Inflammatory macrophage treated with lipopolysaccharide for 4 hours (primary cell): ENCODE measurements at places on chromosomes 6 and 20.

- no peak for DNase-seq
Observed at GRCh38 chr6:24880451-24880850, 55.3 kb downstream of the RIPOR2 start.

DNA sequence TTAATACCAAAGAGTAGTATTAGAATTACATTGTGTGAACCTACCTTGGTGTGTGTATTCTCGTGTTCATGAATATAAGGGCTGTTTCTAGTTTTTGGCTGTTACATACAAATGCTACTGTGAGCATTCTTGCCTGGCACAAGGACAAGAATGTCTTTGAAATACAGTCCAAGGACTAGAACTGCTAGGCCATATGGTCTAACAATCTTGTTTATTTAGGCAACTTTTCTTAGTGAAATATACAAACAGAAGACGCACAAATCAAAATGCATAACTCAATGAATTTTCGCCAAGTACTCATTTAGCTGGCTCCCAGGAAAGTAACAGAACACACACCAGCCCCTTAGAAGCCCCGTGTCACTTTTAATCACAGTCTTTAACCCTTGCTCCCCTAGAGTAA is 28.5 kb downstream of the KDM1B start:
- no peak for DNase-seq

- no peak for DNase-seq
Observed at GRCh38 chr6:3482869-3483268, 26.0 kb upstream of the SLC22A23 start.

GRCh38 chr6:167442245-167442644 is 117.4 kb downstream of the TTLL2 start:
- DNase-seq = no peak

DNA sequence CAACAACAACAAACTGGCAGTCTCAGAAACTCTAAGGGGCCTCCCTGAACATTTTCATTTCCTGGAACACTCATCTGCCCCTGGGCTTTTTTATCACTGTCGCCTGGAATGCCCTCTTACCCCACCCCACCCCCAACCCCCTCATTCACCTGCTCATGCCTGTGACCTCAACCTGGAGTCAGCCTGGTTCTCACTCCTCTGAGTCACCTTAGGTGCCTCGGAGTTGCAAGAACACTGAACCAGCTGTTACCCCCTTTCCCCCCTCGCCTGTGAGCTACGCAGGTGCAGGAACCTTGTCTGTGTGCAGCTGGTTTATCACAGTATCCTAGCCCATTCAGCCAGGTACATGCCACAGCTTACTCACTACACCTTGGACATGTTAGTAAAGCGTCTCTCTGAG is 12.8 kb upstream of the SNAI1 start:
- DNase-seq = no peak

- no peak for DNase-seq
Observed at GRCh38 chr6:170066679-170067078, 224.2 kb downstream of the DLL1 start.

DNA sequence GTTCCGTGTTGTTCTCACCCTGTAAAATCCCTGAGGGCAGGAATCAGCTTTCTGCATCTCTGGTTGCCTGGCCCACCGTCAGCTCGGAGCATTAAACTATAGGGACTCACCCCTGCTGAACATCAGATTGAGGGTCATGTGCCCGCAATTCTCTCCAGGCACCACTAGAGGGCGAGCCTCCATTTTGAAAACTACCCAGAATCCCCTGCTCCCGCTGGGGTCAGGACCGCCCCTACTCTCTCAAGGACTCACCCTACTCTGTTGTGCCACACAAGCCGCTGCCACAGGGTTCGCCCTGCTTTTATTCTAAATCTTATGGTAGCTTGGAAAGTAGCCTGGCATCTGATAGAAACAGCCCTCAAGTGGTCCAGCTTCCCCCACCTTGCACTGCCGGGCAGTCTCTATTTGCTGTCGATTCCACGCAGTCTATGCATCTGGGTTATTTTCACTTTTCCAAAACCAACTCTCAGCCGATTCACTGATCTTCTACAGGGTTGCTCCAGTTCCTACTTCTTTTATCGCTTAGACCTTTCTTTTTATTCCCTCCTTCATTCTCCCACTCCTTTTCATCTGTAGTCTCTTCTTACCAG is 244.1 kb upstream of the QKI start:
- peak; percentile 7 for DNase-seq

DNA sequence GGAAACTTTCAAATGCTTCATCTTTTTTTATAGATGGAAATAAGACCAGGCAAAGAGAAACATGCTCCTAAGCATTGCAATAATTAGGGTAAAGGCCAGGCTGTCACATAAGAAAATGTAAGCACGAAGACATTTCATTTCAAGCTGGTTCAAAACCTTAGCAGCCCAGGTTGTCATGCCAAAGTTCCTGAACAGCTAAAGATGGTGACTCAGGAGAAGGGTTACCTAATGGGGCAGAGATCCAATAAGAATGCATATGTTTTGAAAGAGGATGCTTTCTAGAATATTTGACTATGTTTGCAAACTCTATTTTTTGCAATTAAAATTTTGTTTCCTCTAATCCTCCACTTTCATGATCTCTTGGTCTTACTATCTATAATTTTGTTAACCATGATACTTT is 65.6 kb upstream of the PHACTR2 start:
- DNase-seq = no peak

DNA sequence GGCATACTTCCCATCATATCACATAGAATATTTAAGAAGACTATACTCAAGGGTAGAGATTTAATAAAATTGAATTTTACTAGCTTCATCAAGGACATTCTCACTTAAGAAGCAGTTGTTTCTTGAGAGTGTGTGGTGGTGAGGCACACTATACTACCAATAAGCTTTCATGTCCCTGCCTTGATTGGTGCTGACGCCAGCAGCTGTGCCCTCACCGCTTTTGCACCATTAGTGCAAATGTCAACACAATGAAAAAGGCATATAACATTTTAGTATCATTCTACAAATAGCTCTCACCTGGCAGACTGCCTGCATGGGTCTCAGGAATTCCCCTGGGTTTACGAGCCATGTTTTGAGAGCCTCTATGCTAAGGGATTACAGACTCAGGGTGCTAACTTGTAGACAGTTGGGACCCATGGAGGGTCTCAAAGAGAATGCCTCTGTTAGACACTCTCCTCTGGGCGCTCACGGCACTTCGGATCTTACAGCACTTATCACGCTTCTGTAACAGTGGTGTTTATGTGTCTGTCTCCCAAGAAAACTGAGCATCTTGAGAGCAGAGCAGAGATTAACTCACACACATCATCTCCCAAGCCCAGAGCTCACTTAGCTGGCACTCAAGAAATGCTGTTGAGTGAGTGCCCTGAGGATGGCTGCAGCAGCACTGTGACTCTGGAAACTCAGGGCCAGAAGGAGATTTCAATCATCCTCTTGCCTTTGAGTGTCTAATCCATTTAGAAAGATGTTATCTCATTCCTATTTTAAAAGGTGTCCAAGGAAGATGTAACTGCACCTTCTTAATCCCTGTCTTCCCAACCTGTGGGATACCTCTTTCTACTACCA is 143.3 kb upstream of the GPR6 start:
- no peak for DNase-seq

DNA sequence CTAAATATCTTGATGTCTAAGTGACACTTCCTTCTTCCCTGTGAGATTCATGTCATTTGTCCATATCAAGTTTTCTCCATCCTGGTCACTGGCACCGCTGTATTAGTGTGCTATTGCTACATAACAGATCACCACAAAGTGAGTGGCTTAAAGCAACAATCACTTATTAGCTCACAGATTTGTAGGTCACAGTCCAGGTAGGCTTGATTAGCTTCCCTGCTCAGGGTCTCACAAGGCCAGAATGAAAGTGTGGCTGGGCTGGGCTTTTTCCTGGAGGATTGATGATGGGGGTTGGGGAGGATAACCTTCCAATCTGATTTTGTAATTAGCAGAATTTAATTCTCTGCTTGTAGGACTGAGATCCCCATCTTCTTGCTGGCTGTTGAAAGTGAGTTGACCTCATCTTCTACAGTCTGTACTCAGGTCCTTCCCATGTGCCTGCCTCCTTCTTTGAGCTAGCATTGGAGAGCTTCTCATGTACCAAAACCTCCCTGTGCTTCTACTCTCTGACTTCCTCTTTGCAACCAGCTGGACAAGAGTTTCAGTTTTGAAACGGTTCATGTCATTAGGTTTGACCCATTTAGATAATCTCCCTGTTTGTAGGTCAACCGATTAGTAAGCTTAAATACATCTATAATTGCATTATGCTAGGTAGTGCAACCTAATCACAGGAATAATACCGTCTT is 152.4 kb upstream of the MAN1A1 start:
- peak; percentile 44 for DNase-seq

GRCh38 chr6:121319112-121319553 is 15.1 kb downstream of the TBC1D32 start:
- DNase-seq = no peak

GRCh38 chr6:35354361-35355135 is 12.2 kb downstream of the PPARD start:
- no peak for DNase-seq

DNA sequence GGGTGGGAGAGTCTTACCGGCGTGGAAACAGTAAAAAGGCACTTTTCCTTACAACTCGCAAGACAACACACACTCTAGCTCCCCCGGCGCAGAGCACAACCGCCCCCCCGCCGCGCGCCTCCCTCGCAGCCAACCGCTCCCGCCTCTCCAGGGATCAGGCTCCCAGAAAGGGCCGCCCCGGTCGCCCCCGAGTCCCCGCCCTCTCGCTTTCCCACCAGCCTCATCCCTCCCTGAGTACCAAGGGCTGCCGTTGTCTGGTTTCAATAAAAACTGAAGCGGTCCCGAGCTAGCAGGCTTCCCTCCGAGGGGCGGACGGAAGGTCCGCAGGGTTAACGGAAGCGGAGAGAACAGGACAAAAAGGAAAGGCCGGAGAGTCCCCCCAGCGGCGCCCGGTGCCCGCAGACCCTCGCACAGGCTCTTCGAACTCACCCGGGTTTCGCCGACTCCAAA is 804 bp downstream of the ELOVL5 start:
- DNase-seq = peak; percentile 48

- DNase-seq = no peak
Observed at GRCh38 chr20:1929460-1929859, 34.3 kb downstream of the SIRPA start.

DNA sequence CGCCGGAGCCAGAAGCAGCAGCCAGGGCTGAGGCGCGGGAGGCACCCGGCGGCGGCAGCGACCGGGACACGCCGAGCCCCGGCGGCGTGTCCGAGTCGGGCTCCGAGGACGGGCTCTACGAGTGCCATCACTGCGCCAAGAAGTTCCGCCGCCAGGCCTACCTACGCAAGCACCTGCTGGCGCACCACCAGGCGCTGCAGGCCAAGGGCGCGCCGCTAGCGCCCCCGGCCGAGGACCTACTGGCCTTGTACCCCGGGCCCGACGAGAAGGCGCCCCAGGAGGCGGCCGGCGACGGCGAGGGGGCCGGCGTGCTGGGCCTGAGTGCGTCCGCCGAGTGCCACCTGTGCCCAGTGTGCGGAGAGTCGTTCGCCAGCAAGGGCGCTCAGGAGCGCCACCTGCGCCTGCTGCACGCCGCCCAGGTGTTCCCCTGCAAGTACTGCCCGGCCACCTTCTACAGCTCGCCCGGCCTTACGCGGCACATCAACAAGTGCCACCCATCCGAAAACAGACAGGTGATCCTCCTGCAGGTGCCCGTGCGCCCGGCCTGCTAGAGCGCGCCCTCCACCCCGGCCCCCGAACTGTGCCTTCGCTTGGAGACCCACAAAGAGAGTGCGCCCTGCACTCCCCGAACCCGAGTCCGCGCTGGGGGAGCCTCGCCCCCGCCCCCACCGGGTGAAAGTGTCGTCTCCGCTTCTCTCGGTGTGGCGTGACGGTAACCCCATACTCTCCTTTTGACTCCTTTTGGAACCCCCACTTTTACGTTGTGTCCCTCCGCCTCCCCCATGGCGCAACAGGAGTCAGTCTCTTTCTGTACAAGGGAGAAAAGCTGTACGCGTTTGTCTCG is 1.6 kb downstream of the INSM1 start:
- DNase-seq = no peak
